ENCODE measurements at places on chromosomes 1 and 21.

- DNase-seq, result no peak
These were observed 428.0 kb upstream of the BEND5 start for GRCh38 chr1:49204720-49205119.

DNA sequence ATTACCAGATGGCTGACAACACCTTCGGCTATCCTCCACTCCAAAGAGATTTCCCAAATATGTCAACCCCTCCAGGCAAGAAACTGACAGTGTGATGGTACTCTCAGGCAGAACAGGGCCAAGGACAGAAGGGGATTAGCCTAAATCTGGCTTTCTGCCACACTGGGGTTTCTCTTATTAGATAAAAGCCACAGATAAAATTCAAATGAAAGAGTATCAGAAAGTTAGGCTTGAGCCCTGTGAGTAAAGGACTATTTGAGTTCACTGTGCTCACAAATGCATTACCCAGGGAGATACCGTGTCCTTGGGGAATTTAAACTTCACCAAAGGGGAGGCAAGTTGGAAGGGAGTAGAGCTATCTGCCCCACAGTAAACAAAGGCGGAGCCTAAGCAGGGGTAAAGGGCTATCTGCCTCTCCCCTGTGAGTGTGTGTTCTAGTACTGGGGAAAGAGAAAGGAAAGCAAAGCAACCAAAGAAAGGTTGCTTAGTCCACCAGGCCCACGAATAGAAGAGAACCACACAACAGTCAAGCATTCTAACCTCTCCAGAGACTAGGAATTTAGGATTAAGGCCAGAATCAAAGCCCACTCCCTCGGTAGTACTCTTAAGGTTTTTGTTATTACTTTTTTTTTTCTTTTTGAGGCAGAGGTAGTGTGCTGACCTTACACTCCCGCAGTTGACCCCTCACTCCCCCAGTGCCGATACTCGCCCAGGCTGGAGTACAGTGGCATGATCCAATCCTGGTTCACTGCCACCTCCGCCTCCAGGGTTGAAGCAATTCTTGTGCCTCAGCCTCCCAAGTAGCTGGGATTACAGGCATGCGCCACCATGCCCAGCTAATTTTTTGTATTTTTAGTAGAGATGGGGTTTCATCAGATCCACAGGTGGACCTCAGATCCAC is 12.7 kb downstream of the TPM3 start:
- peak; percentile 45 for DNase-seq

DNA sequence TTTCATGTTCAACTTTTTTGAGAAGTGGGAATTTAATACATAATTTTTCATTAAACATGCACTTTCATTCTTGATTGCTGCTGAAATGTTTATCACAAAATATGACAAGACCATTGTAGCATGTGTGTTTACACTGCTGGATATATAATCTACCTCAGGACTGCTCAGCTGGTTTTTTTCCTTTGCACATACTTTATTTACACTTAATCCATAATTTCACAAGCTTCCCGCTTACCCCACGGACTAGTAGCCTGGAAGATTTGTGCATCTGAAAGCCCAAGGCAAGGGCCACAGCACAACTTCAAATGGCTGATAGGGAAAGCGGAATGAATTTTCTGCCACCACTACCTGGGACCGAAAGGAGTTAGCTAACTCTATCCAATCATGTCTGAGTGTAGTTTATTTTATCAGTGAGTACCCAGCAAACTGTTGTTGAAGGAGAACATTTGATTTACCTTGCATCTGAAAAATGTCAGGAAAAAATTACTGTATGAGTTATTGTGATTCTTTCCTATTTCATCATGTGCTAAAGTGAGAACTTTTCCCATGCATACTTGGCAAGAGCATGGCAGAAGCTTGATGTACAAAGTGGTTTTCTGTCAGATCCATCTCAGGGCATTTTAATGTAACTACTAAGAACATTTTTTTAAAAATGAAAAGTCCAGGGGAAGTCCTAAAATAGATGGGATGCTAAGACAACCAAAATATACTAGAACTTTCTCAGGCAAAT is 558.2 kb upstream of the USP24 start:
- no peak for DNase-seq

DNA sequence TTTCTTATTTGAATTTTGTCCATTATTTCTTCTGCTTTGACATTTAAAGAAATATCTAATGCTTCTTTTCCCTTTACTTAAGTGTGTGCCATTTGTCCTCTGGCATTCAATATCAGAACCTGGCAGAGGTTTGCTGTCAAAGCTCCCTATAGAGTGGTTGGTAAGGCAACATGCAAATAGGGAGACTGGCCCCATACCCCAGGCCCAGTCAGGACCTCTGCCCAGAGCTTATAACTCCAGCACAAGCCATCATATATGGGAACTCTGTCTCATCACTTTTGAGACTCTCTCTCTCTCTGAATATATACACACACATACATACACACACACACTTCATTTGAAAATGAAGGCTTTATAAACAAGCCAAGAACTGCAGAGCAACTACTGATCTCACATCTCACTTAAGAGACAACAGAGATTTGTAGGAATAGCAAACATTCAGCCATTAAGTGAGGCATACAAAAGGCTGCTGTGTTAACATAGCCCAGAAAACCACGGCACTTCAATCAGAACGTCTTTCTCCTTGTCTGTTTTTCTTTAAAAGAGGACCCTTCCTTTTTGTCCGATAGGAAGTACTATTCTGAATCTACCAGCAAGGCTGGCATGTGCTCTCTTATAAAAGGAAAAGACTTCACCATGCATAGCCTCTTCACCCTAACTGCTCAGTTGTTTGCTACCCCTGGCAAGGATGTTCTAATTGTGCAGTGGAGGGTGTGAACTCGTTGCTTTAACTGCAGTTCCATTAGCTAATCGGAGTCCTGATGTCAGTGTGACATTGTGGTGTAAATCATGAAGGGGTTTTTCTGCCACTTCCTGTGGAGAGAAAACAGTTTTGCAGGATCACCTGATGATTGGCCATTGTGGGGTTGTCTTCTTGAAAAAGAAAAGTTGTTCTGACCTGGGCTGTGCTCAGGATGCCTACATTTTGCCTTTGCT is 101.7 kb downstream of the NR5A2 start:
- no peak for DNase-seq

- no peak for DNase-seq
These were observed 898 bp downstream of the LDLRAP1 start for GRCh38 chr1:25544243-25544764.

- DNase-seq, result no peak
These were observed 140.5 kb downstream of the COL11A1 start for GRCh38 chr1:102967786-102968185.

- DNase-seq, result no peak
These were observed 30.0 kb upstream of the TENT5B start for GRCh38 chr1:27042670-27043069.

DNA sequence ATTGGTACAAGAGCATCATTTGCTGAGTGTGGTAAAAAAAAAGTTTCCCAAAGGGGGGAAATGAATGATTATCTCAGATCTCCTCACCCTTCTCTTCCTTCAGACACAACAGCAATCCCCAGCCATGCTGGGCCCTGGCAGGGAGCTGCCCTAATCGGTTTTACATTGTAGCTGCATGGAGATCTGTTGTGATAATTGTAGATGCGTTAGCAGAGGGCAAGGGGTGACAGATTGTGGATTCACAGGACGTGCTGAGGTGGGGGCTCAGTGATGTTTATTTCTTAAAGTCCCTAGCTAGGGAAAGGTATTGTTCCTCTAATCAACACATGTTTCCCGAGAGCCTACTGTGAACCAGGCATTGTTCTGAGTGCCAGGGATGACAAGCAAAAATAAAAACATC is 304.1 kb downstream of the PBX1 start:
- DNase-seq, result no peak

GRCh38 chr21:45556645-45557615 is 14.7 kb upstream of the SLC19A1 start:
- DNase-seq, result no peak

DNA sequence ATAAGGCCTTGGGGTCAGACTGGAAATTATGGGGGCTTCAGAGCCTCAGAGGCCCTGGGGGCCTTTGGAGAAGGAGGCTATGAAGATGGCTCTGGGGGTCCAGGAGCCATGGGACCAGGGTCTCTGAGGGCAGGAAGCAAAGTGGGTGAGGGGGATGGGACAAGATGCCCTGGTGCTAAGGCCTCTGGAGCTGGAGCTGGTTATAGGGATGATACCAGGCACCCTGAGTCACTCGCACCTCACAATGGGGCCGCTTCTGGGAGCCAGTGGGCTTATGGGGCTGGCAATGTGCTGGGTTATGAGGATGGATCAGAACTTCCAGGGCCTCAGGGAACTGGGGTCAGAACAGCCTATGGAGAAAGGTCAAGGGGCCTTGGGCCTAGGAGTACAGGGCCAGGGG is 17.6 kb downstream of the IGFN1 start:
- no peak for DNase-seq

DNA sequence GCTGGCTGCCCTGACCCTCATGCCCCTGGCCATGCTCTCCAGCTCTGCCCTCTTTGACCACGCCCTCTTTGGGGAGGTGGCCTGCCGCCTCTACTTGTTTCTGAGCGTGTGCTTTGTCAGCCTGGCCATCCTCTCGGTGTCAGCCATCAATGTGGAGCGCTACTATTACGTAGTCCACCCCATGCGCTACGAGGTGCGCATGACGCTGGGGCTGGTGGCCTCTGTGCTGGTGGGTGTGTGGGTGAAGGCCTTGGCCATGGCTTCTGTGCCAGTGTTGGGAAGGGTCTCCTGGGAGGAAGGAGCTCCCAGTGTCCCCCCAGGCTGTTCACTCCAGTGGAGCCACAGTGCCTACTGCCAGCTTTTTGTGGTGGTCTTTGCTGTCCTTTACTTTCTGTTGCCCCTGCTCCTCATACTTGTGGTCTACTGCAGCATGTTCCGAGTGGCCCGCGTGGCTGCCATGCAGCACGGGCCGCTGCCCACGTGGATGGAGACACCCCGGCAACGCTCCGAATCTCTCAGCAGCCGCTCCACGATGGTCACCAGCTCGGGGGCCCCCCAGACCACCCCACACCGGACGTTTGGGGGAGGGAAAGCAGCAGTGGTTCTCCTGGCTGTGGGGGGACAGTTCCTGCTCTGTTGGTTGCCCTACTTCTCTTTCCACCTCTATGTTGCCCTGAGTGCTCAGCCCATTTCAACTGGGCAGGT is 3.8 kb downstream of the GPR61 start:
- no peak for DNase-seq

DNA sequence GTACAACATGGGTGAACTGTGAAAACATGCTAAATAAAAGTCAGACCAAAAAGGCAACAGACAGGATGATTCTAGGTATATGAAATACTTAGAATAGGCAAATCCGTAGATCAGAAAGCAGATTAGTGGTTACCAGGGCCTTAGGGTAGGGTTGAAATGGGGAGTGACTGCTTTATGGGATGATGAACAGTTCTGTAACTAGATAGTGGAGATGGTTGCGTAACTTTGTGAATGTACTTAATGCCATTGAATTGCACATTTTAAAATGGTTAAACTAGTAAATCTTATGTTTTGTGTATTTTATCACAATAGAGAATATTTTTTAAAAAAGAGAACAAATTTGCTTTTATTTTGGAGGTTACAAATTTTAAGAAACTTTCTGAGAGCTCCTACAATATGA is 17.4 kb downstream of the ZNF326 start:
- peak; percentile 24 for DNase-seq

- DNase-seq, result no peak
These were observed 3.1 kb upstream of the MIIP start for GRCh38 chr1:12016182-12016581.

- DNase-seq, result no peak
These were observed 26.4 kb downstream of the CHI3L2 start for GRCh38 chr1:111253876-111254275.

- no peak for DNase-seq
These were observed 1.7 kb upstream of the PBX1 start for GRCh38 chr1:164557270-164557669.

DNA sequence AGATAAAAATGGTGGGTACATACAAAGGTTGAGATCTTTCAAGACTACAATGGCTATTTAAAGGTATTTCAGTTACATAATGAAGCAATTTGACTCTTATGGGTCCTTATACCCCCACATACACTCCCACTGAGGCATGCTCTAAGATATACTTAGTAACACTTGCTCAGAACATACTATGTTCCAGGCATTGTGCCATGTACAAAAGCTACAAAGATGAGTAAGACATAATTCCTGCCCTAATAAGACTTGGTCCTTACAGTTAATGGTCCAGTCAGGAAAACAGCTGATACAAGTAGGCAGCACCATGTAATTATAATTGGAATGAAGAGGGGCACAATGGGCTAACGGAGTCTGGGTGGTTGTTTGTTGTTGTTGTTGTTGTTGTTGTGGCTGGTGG is 166.7 kb upstream of the BEND5 start:
- no peak for DNase-seq

DNA sequence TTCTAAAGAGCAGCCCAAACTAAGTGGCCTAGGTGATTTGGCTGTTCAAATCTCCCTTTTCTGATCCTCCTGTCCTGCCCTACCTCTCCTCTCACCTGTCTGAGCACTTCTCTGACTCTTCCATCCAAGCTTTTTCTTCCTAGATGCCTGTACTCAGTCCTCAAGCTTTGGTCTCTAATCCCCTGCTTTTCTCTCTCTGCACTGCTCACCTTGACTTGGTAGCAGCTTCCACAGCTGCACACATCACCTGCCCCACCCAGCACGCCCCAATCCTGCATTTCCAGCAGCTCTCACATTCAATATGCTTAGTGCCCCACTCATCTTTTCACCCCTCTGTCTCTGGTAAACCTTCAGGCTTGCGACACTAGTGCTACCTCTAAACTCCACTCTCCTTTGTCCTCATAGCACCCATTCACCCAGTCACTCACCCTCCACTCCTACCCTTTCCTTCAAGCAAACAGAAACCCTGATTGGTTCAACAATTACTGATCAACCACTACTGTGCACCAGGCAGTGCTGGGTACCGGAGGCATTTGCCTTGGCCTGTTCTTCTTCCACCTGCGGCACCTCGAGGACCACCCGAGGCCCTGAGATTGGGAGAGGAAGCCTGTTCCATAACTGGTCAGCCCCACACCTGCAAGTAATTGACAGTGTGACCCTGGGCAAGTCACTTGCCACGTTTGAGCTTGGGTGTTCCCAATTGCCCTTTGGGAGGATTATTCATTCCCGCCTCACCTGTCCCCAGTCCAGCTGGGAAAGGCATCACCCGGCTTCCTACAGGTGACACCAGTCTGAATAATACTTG is 136.1 kb upstream of the EDN2 start:
- DNase-seq, result no peak

DNA sequence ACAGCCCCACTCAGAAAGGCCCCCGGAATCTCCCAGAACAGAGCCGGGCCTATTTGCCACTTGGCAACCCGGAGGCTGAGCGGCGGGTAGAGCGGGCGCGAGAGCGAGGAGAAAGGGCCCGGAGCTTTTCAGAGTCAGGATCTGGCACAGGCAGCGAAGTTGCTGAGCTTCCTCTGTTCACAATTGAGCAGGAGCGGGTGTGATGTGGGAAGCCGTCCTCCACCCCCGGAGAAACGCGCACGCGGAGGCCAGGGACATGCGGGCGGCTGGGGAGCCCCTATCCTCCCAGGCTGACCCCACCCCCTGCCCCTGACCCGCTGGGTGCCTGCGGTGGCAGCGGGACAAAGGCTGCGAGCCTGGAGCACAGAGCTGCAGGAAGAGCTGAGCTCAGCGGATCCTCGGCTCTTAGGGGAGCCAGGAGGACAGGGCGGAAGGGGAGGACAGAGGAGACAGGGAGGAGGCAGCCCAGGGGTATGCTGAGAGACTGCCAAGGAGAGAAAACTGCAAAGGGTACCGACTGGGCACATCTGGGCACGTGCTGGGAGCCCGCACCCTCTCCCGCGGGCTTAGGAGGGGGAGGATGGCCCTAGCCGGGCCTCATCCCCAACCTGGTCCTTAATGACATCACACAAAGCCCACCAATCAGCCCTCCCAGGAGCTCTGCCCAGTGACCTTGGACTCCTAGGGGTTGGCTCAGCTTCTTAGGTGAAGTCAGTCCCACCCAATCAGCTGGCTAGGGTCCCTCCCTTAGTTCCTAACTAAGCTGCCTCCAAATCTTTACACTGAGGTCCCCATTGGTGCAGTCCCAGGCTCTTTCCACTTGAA is 9.3 kb downstream of the KIF21B start:
- DNase-seq, result no peak

Data from fibroblast of villous mesenchyme (primary cell).